ENCODE measurements at places on chromosomes 6 and 20.

DNA sequence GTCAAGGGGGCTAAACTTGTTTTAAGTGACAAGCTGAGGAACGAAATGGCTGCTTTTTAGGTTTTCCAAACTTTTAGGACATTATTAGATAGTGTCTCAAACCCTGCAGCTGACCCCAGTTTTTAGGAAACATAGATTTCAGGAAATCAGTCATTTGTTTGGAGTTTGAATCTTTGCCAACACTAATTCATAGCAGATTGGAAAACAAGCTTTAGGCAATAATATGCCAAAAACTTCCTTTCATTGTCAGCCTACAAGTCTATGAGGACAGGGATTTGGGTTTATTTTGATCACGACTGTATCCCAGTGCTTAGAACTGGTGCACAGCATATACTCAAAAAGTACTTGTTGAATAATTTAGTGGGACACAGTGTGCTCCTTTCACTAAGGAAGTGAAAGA is 123.2 kb downstream of the TINAG start:
- DNase-seq, result no peak

DNA sequence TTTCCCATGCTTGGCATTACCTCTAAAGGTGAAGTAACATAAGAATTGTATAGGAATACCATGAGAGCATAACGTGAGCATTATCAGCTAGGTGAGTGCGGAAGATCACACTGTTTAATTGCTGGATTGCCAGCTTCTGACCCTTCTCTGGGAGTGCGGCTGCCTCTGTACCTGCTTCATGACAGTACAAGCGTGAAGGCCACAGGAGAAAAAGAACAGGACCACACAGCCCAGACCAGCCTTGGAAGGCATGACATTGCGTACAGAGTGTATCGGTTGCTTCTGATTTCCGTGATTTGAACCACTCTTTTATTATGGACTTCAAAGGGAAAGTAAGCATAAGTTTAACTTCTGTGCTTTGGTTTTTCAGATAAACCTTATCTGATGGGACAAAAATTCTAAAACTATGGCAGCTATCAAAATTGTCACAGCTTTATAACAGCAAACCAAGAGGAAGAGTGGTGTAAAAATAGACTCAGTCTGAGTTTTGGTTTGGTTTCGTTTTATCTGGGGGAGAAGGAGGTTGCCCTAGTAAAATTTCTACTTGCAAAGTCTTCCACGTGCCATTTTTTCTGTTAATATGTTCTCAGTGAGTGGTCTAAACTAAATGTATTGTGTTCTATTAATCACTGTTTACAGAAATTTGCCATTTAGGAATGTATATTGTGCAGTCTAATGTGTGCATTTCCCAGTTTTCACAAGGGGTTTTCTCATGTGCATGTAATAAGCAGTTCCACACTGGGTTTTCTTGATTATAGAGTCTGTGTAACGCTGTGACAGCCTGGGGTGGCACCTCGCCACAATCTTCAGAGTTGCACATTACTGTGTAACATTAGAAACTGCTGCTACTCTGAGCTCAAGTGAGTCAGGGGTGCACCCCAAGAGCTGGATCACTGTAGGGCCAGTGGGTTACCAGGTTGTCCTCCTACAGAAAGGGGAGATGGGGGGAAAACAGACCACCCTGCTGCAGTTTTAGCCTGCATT is 97.3 kb downstream of the RPP40 start:
- no peak for DNase-seq

GRCh38 chr6:105056646-105057045 is 99.7 kb downstream of the LIN28B start:
- DNase-seq, result no peak

GRCh38 chr6:111423960-111424846 is 58.8 kb downstream of the REV3L start:
- DNase-seq, result no peak

- no peak for DNase-seq
Measured at GRCh38 chr6:129684903-129685661, 24.9 kb downstream of the ARHGAP18 start.

- no peak for DNase-seq
Measured at GRCh38 chr6:15171026-15171425, 74.8 kb upstream of the JARID2 start.

DNA sequence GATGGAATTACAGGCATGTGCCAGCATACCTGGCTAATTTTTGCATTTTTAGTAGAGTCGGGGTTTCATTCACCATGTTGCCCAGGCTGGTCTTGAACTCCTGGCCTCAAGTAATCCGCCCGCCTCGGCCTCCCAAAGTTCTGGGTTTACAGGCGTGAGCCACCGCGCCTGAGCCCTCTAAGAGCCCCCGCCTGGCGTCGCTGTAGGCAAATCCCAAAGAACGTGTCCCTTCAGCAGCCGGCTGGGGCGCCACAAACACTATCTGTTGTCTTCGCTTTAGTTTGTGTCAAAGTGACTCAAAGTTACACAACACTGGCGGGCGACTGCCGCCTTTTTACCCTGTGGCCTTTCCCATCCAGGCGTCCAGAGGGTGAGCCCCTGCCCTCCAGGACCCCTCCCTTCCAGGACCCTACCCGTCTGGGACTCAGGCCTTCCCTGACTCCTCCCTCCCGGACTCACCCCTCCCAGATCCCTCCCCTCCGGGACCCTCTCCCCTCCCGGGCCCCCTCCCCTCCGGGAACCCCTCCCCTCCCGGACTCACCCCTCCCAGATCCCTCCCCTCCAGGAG is 940 bp upstream of the ADRM1 start:
- peak; percentile 78 for DNase-seq

GRCh38 chr6:66326228-66326627 is 619.2 kb upstream of the EYS start:
- DNase-seq, result no peak

DNA sequence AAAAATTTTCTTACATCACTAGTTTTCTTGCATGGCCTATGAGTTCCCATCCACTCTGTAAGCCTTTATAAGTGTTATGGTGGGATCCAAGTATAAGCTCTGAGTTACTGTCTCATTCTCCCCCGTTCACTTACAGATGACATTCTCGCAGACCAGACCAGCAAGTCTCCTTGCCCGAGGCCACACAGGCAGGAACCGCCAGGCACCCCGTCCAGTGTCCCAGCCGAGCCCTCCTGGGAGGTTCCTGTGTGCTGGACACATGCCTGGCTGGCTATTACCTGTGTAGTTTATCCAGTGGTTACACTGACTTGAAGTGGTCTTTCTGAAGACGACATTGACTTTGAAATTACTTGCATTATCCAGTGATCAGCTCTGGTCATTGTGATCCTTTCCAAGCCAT is 234.8 kb upstream of the QKI start:
- no peak for DNase-seq

- no peak for DNase-seq
Measured at GRCh38 chr6:454148-454991, 62.8 kb downstream of the IRF4 start.

DNA sequence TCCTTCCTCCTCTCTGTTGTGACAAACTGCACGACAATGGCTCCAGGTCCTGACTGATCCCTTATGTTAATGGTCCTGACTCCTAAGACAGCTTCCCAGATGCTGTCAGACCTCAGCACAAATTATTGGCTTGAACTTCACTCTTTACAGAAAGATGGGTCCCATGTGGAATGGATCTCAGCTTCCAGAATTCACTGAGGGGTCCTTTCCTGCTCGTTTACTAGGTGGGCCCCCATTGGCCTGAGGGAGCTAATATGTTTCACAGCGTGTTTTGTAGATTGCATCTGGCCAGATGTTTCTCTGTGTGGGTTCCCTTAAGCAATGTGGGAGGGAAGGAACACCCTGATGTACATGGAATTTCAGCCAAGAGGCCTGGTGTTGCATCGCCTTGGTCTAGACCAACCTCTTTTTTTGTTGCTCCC is 826.6 kb downstream of the MAFB start:
- DNase-seq, result no peak
